ENCODE measurements at places on chromosomes 4 and X.

DNA sequence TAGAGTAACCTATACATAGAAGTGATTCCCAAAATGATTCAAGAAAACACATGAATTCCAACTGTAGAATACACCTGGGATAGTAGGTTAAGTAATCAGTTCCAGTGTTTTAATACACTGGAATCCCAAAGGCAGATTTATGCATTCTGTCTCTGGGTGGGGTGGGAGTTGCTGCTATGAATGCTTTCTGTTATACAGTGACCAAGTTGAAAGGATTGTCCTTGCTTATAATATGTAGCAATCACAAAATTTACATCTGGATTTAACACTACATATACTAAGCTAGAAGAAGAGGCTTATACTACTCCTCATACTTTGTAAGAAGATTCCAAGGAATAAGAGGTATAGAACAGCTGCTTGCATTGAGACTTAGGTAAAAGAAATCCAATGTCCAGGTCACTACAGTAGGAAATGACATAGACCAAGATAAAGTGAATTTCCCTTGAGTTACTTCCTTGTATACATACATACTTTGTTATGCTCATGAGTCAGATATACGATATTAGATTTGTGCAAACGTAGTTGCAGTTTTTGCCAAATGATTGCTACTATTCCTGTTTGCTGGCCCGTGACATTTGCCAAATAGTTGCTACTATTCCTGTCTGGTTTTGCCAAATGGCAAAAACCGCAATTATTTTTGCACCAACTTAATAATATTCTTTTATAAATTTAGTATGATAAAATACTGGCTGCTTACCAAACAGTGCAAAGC is 210.5 kb upstream of the DIAPH2 start:
- no peak for DNase-seq

DNA sequence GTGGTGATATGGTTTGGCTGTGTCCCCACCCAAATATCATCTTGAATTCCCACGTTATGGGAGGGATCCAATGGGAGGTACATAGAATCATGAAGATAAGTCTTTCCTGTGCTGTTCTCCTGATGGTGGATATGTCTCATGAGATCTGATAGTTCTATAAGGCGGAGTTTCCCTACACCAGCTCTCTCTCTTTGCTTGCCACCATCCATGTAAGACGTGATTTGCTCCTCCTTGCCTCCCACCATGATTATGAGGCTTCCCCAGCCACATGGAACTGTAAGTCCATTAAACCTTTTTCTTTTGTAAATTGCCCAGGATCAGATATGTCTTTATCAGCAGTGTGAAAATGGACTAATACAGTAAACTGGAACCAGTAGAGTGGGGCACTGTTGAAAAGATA is 39.5 kb downstream of the HSD17B13 start:
- DNase-seq: no peak

GRCh38 chr4:180285796-180286195 is 1957.4 kb upstream of the TENM3 start:
- no peak for DNase-seq

GRCh38 chr4:2075987-2076907 is 17.1 kb downstream of the NAT8L start:
- no peak for DNase-seq

DNA sequence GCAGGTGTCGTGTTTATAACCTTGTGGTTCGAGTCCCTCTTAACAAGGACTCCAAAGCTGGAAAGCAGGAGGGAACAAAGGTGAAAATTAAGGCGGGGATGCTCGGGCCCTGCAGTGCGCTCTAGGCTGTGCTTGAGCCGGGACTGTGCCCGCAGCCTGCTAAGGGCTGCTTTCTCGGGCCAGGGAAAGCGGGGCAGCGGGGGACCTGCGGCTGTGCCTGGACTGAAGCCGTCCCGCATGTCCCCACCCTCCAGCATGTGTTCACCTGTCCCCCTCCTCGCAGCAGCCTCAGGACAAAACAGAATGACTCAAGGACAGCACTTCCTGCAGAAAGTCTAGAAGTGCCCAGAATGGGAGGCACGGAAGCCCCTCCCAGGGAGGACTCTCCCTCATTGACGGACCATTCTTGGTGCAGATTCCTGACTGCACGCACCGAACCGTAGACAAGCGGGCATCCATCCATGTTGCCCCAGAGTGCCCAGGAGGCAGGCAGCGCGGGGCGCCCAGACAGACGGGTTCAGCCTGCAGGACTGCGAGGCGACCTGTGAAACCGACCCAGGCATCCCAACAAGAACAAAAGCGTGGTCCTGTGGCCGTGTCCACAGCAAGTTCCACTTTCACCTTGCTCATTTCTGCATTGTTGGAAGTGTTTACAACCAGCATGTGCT is 342.9 kb downstream of the MAGEB5 start:
- no peak for DNase-seq

- no peak for DNase-seq
Observed at GRCh38 chr4:122086338-122087065, 65.6 kb upstream of the BLTP1 start.

DNA sequence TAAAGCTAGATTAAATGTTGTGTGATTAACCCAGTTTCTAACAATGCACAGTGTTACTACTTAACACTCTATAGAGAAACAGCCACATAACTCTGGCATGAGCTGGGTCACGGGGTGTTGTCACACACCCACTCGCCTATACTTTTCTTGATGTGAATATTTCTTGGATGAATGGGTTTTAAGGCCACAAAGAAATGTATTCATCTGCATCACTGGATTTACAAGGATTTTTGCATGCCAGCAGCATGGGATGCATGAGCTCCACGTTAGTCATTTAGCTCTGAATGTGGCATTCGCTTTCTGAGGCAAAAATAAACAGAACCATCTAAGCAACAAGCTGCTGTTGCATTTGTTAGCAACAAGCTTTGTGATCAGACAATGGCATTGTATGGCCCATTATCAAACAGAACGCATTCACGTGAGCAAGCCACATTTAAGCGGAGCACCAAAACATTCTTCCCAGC is 89.7 kb downstream of the LRP2BP start:
- peak; percentile 95 for DNase-seq

DNA sequence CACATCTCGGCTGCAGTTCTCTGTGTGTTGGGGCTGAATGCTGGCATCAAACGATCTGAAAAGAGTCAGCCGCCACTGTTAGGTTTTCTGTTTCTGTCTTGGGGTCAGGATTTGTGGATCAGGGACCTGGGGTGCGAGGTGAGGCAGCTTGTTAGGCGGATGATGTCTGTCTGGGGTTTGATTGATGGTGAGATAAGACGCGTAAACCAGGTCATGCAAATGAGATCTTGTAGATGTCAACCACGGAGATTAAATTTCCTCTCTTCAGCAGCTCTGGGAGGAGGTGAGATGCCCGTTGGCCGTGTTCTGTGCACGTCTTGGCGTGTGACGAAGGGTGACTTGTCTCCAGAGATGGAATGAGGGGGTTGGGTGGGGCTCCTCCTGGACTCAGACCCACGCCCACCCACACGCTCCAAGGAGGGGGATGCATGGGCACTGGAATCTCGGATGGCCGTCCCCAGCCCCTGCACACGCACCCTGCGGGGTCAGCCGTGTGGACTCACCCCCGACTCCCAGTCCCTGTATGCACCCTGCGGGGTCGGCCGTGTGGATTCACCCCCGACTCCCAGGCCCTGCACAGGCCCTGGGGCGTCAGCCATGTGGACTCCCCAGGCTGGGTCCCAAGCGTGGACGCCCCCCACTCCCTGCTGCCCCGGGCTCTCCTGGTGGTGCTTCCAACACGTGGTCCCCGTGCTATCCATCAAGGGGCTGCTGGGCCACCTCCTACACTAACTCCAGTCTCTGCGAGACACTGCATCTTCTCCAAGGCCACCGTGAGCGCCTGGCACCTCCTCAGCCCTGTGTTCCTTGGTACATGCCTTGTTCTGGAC is 16.0 kb upstream of the UVSSA start:
- DNase-seq: no peak

DNA sequence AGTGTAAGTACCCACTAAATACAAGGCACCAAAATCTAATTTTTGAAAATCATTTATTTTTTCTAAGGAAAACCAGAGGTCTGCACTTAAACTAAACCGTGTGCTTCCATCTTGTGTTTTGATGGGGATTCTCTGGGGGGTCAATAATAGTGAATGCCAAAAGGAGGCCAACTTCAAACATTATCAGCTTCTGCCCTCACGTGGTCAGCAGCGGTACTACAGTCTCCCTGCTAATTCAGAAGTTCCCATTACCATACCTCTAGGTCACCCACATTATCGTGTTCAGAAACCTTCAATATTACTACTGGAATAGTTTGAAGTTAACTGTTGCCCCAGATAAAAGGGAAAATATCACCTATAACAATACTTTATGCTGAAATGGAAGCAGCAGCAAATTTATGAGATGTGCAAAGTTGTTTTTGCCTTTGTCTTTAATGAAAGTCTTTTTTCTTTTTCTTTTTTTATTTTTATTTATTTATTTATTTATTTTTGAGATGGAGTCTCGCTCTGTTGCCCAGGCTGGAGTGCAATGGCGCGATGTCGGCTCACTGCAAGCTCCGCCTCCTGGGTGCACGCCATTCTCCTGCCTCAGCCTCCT is 17.3 kb downstream of the CTPS2 start:
- peak; percentile 44 for DNase-seq

GRCh38 chr4:152613841-152614721 is 65.7 kb downstream of the TMEM154 start:
- DNase-seq: no peak

GRCh38 chrX:1444561-1445500 is 7.9 kb downstream of the ASMTL start:
- no peak for DNase-seq
